IPS-NIHi11 (cell line): ENCODE measurements at places on chromosomes 1 and 21.

DNA sequence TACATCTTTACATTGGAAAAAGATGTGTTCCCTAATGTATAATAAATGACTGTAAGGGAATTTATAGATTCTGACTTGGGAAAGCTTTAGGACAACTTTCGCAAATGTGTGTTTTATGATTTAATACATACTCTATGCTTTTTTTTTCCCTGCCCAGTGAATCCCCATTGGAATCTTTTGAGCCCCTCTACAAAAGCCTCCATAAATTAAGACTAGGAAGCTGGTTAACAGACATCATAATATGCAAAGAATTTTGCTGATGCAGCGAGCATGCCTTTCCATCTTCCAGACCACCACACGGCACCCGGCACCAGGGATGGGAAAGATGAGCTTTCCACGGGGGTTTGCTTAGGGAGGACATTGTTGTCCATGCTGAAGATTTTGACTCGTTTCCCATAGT lies 156.1 kb upstream of the IVNS1ABP start:
- DNase-seq: no peak

- DNase-seq: peak; percentile 86
Observed at GRCh38 chr1:176880955-176881595, 283.4 kb downstream of the ASTN1 start.

DNA sequence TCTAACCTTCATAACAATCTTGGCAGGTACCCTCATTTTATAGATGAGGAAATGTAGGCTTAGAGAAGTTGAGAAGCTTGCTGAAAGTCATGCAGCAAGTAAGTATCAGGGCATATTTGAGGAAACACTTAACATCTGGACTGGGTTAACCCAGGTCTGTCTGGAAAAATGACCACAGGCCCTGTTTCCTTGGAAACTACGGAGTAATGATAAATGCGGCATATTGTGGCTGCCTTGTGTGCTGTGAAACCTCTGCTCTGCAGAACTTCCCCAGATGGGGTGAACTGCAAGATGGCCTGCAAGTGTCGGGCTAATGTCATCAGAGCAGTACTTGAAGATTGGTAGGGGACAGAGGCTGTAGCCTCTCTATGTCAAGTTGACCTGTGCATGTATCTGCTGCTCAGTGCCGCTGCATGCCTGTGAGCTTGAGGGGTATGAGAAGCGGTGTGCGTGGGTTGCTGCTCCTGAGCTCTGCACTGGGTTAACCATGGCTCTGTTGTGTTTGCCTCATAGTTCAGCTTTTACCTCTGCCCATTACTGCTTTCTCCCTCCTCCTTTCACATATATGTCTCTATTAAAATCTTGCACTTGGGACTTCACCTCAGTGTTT lies 83.1 kb downstream of the WDR3 start:
- no peak for DNase-seq

DNA sequence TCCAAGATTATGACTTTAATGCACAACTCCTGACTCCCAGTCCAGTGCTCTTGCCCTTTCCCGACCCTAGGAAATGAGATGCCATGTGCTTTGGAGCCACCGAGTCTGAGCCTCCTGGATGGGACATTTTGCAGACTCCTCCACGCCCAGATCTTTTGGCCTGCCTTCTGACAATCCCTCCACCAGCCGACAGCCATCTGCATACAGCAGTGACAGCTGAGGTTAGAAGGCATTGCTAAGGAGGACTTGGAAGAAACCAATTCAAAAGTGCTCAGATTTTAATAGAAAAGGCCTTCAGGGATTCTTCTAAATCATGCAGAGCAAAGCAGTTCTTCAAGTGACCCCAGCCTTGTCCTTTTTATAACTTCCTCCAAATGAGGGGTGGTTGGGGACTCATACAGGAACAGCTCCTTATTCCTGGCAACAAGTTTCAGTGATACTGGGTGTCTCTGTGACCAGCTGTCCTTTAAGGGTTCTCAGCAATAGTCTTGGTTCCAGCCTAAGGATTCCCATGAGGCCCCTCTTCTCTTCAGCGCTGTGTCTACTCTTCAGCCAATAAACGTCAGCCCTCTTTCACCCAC lies 369.3 kb downstream of the PBX1 start:
- no peak for DNase-seq

GRCh38 chr21:42112238-42112637 lies 41.1 kb downstream of the UMODL1 start:
- no peak for DNase-seq
